NCI-H1048 (cell line): ENCODE measurements at places on chromosomes 3 and 15.

GRCh38 chr3:17054301-17054981 lies 169.7 kb downstream of the PLCL2 start:
- no peak for DNase-seq

DNA sequence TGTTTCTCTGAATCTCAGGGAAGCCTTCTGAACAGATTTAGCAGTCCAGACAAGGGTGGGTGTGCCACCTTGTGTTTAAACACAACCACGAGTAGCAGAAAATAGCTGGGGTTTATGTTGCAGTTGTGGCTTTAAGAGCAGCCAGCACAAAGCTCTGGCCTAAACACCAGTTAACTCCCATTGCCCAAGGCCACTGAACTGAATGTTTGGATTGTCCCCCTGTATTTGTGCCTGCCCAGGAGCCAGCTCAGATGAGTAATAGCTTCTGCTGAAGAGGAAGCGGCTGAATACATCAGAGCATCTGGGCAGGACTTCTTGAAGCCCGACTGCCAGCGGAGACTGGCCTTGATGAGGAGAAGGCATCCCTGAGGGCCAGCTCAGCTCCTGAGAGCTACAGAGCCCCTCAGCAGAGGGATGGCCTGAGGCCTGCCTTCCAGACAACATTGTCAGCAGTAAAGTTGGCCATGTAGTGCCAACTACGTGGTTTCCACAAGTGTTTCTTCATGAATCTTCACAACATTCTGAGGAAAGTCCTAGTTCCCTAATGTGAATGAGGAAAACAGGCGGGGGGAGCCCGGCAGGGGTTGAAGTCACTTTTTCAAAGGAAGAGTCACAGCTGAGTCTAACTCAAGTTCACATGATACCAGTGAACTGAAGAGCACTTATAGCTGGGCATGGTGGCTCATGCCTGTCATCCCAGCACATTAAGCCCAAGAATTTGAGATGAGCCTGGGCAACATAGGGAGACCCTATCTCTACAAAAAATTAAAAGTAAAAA lies 65.8 kb upstream of the ZBTB38 start:
- no peak for DNase-seq

GRCh38 chr3:66406163-66406562 lies 94.7 kb downstream of the LRIG1 start:
- DNase-seq = no peak

GRCh38 chr15:62559381-62559733 lies 394.3 kb upstream of the C2CD4B start:
- no peak for DNase-seq

DNA sequence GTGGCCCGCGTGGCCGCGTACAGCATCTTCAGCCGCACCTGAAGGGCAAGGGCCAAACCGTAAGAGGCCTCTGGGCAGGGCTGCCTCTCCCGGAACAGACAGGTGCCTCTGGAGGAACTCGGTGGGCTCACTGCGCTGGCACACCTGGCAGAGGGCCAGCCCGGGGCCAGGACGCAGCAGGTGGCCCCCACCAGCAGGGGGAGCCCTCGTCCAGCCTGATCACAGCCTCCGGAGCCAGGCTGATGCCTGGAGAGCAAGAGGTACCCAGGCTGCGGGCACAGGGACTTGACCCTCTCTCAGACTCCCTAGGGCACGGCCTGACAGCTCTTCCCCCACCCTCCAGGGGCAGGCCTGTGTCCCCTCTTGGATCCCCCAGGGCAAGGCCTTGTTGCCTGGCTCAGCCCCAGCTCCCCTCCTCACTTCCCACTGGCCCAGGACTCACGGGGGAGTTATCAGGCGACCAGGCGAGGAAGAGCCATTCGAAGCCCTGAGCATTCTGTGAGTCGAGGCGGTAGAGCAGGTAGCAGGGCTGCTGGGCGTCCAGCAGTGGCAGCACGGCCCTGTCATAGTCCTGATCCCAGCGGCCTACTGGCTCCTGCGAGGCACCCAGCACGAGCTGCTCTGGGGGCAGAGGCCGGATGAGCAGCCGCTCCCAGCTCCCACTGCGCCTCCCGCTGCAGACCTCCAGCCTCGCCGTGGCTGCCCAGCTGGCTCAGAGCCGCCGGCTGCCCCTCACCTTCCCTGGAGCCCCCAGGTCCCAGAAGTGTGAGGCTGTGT lies 6.2 kb upstream of the TLR9 start:
- peak; percentile 19 for DNase-seq

DNA sequence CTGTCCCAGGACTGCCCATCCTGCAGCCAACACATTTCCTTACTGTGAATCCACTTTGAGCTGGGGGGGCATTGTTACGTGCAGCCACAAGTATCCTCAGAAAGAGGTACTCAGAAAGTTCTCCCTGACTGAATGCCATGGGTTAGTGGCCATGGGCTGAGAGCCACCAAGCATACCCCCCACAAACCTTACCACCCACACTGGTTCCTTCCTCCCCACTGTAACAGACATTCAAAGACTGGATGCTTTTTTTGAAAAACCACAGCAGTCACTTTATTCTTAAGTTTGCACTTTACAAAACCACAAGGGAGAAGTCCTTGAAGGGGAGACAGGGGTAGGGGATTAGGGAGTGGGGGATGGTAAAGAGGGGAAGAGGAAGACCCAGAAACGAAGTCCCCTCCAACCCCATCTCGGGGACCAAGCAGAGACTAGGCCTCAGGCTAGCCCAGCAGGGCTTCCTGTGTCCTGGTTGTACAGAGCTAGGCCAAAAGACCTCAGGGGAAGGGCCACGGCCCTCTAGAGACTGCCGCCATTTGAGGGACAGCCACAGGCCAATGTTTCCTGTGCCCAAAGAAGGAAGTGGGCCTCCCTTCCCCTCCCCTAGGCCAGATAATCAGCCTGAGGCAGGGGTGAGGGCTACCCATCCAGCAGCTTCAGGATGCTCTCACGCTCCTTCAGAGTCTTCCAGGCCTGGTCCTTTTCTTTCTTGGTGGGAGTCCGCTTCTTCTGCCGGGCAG lies 10.1 kb upstream of the CAMK1 start:
- no peak for DNase-seq

DNA sequence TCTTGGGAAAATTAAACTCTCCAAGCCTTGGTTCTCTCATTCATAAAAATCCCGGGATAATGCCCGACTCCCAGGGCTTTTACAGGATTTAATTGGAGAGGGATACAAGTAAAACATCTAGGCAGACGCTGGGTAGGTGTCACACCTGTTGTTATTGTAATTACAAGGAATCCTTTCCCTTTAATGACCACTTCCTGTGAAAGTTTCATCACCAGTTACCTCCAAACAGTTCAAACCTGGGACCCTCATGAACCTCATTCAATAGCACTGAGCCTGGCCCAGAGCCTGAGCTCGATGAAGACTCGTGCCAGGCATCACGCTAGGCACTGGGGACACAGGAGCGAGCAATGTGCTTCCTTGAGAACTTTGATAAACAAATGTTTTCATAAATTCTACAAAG lies 2.1 kb upstream of the RYK start:
- DNase-seq = no peak

DNA sequence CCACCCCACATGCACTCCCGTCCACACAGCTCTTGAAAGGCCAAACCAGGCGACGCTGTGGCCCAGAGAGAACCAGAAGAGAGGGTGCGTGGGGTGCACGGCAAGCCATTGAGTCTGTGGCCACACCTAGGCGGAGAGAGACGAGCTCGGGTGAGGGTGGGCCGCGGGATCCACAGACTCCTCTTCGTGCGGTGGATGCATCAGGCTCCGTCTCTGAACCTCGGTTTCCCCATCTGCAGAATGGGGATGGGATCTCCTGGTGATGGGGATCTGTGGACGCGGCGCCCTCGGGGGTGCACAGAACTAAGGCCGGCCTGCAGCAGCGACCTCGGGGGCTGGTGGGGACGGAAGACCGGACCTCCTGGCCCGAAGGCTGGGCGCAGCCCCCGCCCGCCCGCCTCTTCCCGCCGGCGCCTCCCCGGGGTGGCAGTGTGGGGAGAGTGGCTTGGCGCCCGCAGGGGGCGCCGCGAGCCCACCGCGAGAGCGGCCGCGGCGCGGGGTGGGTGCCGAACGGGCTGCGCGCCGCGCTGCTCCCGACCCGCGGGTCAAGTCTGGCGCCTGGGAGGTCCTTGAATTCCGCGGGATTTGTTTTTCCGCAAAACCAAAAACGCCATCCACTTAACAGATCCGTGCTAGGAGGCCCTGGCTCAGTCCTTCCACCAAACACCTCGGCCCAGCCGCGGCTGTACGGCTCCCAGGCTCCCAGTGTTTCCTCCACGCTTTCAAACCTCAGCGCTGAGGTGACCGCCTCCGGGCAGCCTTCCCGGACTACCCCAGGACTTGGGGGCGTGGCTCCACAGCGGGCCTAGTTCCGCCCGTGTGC lies 13.2 kb upstream of the ADPGK start:
- no peak for DNase-seq

- no peak for DNase-seq
Observed at GRCh38 chr3:88595026-88595425, 445.3 kb downstream of the C3orf38 start.

GRCh38 chr3:107752202-107752990 lies 229.6 kb downstream of the BBX start:
- DNase-seq = no peak

DNA sequence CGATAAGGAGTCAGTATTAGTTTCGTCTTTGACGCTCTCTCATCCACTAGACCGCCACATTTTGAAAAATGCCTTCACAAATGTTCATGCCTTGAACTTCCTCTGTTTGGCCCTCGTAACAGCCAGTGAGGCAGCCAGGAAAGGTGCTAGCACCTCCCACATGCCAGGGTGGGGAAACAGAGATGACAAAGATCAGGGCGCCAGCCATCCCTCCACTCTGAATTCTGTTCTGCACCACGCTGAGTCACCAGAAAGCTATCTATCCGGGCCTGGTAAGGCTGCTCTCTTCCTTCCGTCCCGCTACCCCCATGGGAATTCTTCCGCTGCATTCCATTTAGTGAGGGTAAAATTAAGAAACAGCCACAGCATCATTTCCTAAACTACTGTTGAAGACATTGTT lies 31.3 kb upstream of the BCL2L10 start:
- no peak for DNase-seq

DNA sequence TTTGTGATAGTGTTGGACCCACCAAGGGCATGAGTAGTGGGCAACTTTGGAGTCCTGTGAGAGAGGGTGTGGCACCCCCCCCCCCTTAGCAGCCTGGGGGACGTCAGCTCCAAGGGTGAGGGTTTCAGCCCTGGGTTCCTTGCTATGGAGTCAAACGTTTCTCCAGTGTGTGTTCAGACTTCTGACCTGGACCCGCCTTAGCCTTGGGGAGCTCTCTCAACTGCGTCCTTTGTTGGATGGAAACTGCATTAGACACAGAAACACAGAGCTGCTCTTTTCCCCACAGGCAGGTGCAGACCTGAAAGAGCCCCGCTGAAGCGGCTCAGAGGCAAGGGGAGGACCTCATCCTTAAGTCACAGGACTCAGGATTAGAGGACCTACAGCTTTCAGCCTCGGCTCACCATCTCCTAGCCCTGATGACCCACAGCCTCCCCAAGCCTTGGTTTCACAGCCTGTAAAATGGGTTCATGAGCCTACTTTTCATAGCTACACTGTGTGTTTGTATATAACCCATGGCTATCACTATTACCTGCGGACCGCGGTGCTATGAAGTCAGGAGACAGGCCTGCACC lies 19.9 kb downstream of the ZNF710 start:
- DNase-seq = no peak

GRCh38 chr3:142943870-142944269 lies 19.6 kb downstream of the PAQR9 start:
- no peak for DNase-seq

GRCh38 chr3:194592798-194593752 lies 40.1 kb downstream of the TMEM44 start:
- DNase-seq = no peak

DNA sequence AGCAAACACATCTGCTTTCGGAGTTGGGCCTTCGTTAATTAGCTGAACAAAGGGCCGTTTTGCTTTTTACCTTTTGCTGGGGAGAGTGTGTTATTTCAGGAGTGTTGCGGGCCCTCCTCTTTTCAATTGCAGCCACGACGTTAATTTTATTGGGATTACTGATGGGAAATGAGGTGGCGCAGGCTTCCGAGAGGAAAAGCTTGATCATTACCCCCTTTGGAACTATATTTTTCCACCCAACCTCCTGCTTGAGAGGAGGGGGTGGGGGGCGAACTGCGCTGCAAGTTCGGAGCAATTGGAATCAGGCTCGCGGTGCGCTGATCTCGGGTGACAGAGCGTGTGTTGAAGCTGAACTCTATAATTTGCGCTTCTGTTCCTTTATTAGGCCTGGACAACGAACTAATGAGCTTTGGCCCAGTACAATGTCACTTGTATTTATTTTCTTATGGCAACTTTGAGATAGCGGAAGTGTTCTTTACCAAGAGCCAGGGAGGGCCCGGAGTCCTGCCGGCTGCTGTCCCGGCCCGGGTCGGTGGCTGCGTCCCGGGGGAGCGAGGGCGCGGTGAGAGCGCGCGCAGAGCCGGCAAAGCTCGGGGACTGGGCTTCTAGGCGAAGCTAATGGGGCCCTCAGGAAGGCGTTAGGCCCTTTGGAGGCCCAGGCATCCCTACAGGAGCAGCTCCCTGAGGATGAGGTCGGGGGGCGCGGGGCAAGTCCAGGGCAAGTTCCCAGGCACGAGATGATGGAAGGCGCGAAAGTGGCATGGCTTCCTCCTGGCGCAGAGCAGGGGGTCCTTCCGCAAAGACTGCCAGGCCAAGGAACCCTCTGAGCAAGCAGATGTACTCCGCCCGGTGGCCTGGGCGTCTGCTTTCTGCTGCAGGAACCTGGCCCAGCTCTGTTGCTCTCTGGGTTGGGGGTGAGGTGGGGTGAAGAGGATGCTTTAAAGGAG lies 12.9 kb downstream of the NR2F2 start:
- no peak for DNase-seq

DNA sequence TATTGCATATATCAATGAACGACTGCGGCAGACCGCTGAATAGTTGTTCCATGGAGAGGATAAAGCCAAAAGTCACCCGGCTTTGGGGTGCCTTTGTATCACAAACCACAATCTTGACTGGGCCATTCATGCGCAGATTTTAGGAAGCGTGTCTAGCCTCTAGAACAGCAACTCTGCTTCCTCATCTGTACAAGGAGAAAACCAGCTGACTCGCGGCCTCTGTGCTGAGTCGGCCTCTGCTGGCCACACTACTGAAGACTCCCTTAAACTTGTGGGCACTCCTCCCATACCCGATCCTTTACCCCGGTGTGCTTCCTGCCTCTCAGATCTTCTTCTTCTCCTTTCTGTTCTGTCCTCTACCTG lies 872 bp downstream of the DLEC1 start:
- no peak for DNase-seq

DNA sequence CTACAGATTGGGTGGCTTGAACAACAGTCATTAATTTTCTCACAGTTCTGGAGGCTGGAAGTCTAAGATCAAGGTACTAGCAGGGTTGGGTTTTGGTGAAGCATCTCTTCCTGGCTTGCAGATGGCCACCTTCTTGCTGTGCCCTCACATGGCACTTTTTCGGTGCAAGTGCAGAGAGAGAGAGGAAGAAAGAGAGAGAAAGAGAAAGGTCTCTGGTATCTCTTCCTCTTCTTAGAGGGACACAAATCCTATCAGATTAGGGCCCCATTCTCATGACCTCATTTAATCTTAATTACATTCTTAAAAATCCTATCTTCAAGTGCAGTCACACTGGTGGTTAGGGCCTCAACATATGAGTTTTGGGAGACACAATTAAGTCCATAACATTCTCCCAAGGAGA lies 167.1 kb downstream of the NFKBIZ start:
- no peak for DNase-seq

- no peak for DNase-seq
Observed at GRCh38 chr3:133089906-133090485, 51.8 kb downstream of the TMEM108 start.

GRCh38 chr15:79339588-79340314 lies 28.8 kb downstream of the TMED3 start:
- no peak for DNase-seq
